Osteoblast (primary cell): ENCODE measurements at places on chromosomes 1 and 21. TPM values are rescaled to one million over a fixed set of nuclear protein-coding genes. Genes with fewer than 3 reads are reported as not detected.

The OR2T11 gene
- total RNA-seq, result not detected in 2 replicates

The HAPLN2 gene
- not detected in 2 replicates for total RNA-seq

DNA sequence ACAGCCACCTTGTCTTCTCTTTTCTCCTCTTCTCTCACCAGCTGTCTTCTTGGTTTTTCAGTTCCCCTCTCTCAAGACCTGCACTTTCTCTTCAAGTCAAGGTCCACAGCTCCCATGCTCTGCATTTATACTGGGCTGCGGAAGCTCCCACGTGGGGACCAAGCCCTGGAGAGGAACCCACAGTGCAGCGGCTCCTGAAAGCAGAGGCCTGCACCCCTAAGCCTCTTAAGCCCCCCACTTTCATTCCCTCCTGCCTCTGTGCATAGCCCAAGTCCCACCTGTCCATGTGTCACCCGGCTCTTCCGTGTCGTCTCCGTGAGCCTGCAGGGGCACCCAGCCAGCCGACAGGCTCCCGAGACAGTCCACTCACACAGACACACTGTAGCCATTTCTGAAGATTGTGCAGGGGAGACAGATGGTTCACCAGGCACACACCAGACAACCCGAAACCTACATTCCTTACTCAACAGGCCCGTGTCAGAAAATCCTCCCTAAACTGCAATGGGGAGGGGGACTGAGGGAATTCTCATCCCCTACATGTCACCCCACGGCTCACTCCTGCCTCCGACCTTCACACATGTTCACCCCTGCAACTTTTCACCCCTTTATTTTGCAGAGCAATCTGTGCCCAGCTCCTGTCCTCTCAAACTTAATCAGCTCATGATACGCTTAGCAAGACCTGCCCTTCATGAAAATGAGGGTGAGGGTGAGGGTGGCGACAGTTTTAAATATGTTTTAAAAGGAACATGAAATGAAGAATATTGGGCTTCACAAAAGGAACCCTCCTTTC, 6.3 kb downstream of the MX2 start:
- DNase-seq, result no peak
- no peaks in the 10 kb centered on the region for H3K36me3 ChIP-seq
- H3K27me3 ChIP-seq, result peaks cover 6% of the 10 kb centered on the region
- H3K4me3 ChIP-seq, result no peak overlapping the region
- no peak overlapping the region for H3K27ac ChIP-seq

GRCh38 chr1:228378873-228379460, 27.7 kb downstream of the TRIM11 start:
- H3K27ac ChIP-seq, result no peak overlapping the region
- peaks cover 13% of the 10 kb centered on the region for H3K4me1 ChIP-seq
- DNase-seq, result peak; percentile 86

- H3K4me3 ChIP-seq, result peak overlapping the region; percentile 96
- H3K36me3 ChIP-seq, result no peaks in the 10 kb centered on the region
- H3K4me1 ChIP-seq, result peaks cover 16% of the 10 kb centered on the region
- H3K27me3 ChIP-seq, result no peaks in the 10 kb centered on the region
- peak; percentile 79 for DNase-seq
Measured at GRCh38 chr1:63592536-63593302, 492 bp upstream of the PGM1 start.
